ENCODE measurements at places on chromosomes 4 and X.

GRCh38 chr4:7857238-7857701 is 82.4 kb downstream of the AFAP1 start:
- DNase-seq, result peak; percentile 93

GRCh38 chr4:30653291-30653690 is 66.9 kb upstream of the PCDH7 start:
- no peak for DNase-seq

GRCh38 chrX:150642423-150642822 is 50.8 kb upstream of the MTMR1 start:
- no peak for DNase-seq

DNA sequence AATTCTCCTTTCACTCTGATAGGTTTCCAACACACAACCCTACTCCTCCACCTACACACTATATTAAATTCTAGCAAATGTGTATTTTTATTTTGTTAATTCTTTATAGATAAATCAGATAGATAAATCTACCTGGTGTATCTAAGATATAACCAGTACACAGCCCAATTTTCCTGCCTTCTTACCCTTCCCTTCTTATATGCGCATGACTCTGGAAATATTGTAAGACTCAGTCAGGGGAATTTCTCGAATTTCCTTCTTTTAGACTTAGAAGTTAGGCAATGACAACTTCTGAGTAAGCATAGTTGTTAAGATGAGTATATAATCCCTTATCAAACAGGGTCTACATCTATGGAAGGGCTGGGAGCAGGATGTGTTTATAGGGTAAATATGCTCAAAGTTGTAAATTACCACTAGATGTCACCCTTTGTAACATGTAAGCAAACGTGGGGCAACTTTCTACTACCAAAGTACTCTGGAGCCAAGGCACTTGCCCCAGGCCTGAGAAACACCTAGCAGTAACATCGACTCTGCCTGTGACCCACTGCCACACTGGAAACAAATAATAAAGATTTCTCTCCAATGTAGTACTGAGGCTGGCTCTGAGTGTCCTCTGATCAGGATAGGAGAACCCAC is 444.7 kb downstream of the IQCM start:
- peak; percentile 40 for DNase-seq

DNA sequence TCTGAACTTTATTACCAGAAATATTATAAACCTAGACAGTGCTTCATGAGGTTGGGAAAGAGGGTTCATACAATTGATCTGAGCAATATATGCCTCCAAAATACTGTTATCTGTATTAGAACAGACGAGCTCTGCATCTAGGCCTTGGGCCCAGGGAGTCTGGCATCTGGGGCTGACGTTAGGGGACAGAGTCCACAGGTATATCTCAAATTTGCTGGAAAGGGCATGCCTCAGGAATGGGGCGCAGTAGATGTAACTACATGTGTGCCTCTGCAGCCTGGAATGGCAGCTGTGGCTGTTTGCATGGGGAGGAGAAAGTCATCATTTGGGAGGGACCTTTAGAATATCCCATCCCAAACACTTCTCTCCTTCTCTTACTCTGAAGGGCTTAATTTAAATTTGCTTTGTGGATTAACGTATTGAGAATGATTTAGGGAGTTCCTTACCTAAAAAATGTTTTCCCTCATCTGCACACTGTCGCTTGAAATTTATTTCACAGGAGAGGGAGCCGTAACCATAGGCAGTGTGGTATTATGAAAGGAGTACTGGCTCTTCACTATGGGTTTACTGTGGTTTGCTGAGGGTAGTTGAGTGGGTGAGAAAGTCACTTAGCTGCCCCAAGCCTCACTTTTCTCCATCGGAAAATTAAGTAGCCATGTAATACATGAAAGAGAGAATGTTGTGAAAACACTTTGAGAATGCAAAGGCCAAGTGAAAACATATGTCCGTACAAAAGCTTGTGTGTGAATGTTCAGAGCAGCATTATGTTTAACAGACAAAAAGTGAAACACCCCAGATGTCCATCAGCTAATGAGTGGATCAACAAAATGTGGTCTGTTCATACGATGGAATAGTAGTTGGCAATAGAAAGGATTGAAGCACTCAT is 5.9 kb downstream of the ADD1 start:
- no peak for DNase-seq

DNA sequence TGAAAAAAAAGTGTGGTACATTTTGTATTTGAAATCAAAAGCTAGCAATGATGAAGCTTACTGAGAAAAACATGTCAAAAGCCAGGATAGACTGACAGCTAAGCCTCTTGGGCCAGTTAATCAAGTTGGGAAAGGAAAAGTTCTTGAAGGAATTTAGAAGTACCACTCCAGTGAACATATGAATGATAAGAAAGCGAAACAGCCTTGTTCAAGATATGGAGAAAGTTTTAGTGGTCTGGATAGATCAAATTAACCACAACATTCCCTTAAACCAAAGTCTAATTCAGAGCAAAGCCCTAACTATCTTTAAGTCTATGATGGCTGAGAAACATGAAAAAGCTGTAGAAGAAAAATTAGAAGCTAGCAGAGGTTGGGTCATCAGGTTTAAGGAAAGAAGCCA is 268.3 kb downstream of the PDHA2 start:
- DNase-seq, result no peak

DNA sequence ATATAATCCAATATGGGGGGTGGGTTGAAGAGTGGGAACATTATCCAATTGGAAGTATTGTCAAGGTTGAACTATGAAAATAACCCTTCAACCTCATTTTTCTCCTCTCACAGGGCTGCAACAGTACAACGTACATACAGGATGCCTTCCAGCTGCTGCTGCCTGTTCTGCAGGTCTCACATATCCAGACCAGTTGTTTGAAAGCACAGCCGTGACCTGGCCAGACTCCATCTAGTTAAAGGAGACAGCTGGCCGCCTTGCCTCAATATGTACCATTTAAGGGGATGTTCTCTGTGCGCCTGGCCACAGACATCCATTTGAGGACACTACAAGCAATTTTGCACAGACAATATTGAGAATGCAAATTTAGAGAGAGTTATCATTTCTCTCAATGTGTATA is 75.7 kb downstream of the FAM114A1 start:
- DNase-seq, result no peak

DNA sequence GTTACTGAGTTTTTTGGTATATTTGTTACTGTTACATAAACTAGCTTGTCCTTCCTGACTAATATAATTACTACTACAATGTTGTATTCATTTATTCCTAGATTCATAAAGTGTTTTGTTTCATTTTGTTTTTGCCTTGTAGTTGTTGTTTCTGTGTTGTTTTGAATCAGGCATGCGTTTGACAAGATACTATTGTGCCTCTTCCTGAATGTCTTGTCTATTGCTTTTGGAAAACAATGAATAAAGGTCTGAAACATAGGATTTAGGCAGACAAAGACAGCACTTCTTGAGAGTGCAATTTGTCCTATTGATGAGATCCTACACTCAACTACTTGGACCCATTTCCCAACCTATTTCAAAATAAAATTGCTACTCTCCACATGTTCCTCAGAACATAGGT is 630.4 kb upstream of the BOD1L1 start:
- no peak for DNase-seq

- DNase-seq, result no peak
Measured at GRCh38 chrX:13263560-13264251, 56.1 kb downstream of the ATXN3L start.

DNA sequence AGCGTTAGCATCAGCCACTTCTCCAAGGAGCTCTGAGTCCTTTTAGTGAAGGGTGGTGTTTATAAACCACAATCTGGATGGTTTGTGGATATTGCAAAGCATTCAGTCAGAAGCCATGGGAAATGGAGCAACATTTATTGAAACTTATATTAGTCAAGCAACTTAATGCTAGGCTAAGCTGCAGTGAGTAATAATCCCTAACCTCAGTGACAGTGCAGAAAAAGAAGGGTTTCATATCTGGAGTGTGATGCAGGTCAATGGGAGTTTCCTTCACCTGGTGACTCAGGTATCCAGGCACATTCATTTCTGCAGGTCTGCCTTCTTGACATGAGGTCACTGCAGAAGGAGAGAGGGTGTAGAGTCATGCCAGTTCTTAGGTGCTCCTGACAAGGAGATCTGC is 10.4 kb upstream of the DRD5 start:
- DNase-seq, result no peak

DNA sequence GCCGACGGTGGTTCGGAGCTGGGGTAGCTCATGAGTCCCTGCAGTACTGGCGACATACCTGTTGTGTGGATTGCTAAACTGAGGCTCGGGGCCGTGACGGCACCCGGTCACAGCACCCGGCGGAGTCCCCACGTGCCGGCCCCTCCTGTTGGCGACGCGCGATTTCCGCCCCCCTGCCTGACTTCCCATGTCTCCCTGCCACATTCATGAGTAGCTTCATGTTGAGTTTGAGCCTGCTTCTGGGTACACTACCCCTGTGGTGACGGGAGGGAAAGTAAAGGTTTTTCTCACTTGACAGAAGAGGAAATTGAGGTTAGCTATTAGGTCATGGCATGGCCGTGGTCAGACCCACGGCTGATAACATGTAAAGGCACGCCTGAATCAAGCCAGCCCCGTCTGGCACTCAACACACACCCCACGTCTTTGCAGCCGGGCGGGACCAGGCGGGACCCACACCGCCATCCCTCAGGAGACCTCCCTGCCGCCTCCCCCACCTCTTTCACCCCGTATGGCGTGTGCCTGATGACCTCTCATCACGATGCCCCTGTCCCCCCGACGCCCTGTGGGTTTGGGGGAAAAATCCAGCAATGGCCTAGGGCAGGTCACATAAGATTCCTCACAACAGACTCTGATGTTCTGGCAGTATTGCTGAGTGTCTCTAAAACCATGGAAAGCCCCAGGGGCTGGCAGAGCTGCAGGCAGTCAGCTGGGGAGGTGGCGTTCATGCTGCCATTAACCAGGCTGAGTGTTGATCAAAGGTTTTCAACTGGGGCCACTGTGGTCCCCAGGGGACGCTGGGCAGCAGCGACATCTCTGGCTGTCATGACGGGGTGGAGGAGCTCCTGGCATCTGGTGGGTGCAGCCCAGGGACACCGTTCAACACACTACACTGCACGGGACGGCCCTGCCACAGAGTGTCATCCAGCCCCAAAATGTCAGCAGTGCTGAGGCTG is 29.2 kb downstream of the P2RY8 start:
- DNase-seq, result no peak

GRCh38 chr4:107760281-107760947 is 40.4 kb upstream of the PAPSS1 start:
- no peak for DNase-seq

- DNase-seq, result no peak
Measured at GRCh38 chr4:88166608-88167007, 8.2 kb upstream of the ABCG2 start.

- no peak for DNase-seq
Measured at GRCh38 chr4:10977534-10977933, 293.0 kb upstream of the CLNK start.

- DNase-seq, result no peak
Measured at GRCh38 chr4:7917669-7918068, 22.0 kb downstream of the AFAP1 start.

GRCh38 chrX:17067534-17067933 is 121.1 kb downstream of the REPS2 start:
- DNase-seq, result no peak

- no peak for DNase-seq
Measured at GRCh38 chr4:82957045-82957444, 53.6 kb downstream of the LIN54 start.

- no peak for DNase-seq
Measured at GRCh38 chr4:32136081-32136787, 1416.1 kb downstream of the PCDH7 start.

DNA sequence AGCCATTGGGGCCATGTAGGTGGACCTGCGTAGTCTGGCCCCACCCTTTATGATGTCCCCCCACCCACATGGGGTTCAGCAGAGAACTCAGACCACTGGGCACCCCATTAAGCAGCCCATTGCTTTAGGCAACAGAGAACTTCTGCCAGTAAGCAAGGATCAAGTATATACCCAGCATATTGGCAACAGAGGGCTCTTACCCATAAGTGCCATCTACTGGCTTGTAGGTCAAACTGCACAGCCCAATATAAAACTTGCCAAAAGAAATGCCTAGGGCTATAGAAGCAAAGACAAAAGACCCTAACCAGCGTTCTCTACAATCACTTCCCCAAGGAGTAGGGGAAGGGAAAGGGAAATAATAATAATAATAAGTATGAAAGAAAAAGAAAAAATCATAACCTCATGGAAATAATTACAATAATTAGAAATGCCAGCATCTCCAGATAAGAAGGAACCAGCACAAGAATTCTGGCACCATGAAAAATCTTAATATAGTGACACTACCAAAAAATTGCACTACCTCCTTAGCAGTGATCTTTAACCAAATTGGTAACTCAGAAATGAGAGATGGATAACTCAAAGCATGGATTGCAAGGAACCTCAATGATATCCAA is 1090.7 kb downstream of the FAT4 start:
- peak; percentile 12 for DNase-seq

DNA sequence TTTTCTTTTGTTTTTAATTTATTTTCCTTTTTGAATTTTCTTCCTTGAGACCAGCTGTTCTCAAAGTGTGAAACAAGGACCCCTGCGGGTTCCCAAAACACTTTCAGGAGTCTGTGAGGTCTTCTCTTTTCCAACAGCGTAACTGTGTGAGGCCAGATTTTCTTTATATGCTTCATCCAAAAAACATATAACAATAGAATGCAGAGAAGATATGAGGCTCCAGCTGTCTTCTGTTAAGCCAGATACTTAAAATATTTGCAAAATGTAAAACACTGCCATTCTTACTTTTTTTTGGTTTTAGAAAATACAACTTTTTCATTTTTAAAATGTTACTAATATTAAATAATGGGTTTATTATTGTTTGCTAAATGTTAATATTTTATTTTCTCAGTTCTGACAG is 27.8 kb downstream of the USP38 start:
- no peak for DNase-seq

- peak; percentile 35 for DNase-seq
Measured at GRCh38 chr4:140743194-140743931, 12.8 kb downstream of the TBC1D9 start.

DNA sequence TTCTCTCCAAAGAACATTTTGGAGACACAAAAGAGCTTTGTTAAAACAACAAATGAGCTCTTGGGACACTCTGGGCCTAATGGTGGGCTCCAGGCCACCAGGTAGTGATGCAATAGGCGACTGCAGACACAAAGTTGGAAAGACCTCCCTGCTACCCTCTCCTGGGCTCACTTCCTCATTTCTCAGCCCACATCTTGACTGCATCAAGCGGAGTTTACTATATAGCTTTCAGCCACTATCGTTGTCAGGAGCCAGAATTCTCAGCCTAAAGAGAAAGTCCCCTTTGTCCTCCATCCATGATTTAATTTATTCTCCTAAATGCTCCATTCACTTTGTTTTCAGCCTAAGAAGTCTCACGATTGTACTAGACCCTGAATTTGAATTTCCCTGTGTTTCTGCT is 114.9 kb downstream of the EFHC2 start:
- no peak for DNase-seq

- peak; percentile 35 for DNase-seq
Measured at GRCh38 chrX:46554942-46555341, 9.7 kb upstream of the ZNF674 start.

DNA sequence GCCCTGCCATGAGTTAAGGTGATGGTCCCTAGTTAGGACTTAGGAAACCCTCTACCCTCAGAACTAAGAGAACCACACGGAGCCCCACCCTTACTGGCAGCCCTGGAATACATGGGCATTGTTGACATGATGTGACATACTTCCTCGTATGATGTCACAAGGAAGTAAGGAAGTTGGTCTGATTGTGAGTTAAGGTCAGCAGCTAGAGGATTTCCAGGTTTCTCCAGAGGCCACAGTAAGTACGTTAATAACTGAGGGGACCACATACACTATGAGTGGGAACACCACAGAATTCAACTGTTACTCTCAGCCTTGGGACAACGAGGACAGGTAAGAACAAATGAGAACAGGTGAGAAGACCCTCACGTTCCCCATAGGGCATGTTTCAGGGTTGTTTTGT is at the start of gene MAGEB5:
TSS of gene MAGEB5 (plus strand) at position 301 of the 400 bp plus-strand sequence. CDS start 1,133 bp downstream, outside the sequence.
- no peak for DNase-seq

GRCh38 chr4:130659320-130659719 is 1563.4 kb downstream of the C4orf33 start:
- DNase-seq, result no peak

Measured in HFFc6 (cell line).